Fibroblast of skin of right quadriceps (primary cell): ENCODE measurements at places on chromosomes 7 and 10.

DNA sequence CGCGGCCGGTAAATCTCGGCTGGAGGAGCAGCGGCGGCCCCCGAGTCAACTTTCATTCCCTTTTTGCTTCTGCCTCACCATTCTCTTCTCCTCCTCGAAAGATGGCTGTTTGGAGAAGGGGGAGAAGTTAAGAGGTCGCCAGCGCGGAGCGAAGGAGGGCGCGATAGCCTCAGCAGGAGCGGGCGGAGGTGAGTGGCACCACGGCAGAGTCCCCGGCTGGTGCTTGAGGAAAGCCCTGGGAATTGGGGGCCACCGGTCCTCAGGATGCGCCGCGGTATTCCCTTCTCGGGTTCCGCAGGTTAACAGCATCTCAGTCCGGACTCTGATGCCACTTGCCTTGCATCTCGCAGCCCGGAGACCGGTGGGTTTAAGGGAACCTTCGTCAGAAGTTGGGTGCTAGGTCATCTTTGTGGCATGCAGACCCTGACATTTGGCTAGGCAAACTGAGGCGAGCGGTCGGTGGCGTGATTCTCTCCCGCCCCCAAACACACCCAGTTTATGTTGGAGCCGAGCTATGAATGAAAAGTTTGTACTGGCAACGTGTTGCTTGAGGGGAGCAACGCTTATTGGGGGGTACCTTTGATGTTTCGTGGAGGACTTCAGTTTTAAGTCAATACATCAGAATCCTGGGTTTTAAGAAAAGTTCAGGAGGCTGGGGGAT is 59.5 kb upstream of the PRPS1L1 start:
- DNase-seq, result no peak

DNA sequence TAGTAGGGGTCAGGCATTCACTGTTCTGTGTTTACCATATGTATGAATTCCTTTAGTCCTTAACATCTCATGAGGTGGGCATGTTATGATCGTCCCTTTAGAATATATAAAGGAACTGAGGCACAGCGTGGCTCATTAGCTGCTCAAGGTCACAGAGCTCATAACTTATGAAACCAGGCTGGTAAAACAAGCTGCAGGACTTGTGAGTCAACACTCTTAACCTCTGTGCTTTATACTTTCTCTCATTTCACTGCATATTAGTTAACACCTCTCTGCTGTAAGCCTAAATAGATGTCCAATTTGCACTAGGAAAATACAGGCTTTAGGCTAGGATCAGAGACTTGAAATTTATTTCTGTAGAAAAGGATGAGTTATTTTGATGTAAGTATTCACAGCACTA is 180.3 kb upstream of the HDAC9 start:
- DNase-seq, result no peak

GRCh38 chr10:1406967-1407945 is 330.1 kb downstream of the ADARB2 start:
- no peak for DNase-seq

GRCh38 chr7:9498303-9498702 is 1064.9 kb downstream of the NXPH1 start:
- no peak for DNase-seq

- DNase-seq, result no peak
These were observed 121.6 kb downstream of the RELN start for GRCh38 chr7:103867874-103868273.

DNA sequence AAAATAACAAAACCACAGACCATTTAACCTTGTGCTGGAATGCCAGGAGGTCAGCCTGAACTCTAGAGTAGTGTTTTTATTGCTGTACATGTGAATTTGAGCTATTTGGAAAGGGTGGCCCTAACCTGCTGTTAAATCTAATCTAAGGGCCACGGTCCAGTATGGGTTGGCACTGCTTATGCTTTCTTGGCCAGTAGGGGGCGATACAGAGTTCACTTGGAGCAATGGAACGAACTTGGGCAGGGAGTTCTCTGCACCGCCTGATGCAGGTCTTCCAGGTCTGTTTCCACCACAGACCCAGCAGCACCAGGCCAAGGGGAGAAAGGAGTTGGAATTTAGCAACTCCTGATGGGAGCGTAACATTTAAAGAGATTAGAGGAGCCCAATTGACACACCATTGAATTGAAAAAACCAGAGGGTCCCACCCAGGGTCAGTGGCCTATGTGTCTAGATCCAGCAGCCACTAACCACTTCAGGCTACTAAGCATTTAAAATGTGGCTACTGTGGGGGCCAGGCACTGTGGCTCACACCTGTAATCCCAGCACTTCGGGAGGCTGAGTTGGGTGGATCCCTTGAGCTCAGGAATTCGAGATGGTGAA is 75.7 kb upstream of the EFCAB10 start:
- DNase-seq, result no peak

- no peak for DNase-seq
These were observed 95.0 kb upstream of the KIAA1217 start for GRCh38 chr10:24113901-24114300.

- DNase-seq, result peak; percentile 7
These were observed 374.9 kb upstream of the PODXL start for GRCh38 chr7:131931370-131931769.

GRCh38 chr10:71575451-71575850 is 144.1 kb downstream of the C10orf105 start:
- no peak for DNase-seq

DNA sequence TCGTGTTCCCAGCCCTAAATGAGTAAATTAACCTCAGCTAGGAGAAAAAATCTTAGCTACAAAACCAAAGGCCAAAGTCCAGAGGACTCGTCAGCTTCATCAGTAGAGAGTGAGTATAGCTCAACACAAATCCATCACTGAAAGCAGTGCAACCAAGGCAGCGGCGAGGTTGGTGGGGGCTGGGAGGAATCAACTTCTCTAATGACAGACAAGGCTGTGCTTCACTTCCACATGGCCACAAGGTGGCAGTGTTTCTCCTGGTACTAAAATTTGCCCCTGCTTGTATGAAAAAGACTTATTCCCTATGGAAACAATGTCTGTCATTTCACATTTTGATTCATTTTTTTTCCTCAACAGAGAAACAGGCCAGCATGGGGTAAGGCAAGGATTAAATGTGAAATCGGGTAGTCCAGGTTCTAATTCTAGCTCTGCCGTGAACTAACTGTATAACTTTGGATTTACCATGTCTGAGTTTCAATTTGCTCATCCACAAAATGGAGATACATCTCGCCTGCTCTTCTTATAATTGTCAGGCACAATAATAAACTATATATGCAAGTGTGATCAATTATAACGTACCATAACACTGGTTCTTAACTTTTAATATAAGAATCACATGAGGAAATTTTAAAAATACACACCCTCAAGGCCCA is 39.3 kb downstream of the FAS start:
- DNase-seq, result peak; percentile 82

- DNase-seq, result no peak
These were observed 65.4 kb upstream of the APBB1IP start for GRCh38 chr10:26372513-26373354.

DNA sequence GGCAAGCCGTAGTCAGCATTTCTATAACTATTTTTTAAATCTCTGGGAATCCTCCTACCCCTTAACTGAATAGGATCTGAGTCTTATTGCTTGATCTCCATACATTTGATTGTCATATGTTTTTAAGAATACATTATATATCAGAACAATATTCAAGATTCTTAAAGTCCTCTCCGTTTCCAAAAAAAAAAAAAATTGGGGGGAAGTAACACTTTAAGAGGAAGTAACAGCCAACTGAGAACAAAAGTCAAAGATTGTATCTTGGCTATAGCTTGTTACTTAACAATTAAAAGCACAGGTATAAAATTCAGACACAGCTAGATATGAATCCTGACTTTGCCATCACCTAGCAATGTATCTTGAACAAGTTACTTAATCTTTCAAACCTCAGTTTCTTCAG is 169.9 kb upstream of the ADO start:
- DNase-seq, result no peak

DNA sequence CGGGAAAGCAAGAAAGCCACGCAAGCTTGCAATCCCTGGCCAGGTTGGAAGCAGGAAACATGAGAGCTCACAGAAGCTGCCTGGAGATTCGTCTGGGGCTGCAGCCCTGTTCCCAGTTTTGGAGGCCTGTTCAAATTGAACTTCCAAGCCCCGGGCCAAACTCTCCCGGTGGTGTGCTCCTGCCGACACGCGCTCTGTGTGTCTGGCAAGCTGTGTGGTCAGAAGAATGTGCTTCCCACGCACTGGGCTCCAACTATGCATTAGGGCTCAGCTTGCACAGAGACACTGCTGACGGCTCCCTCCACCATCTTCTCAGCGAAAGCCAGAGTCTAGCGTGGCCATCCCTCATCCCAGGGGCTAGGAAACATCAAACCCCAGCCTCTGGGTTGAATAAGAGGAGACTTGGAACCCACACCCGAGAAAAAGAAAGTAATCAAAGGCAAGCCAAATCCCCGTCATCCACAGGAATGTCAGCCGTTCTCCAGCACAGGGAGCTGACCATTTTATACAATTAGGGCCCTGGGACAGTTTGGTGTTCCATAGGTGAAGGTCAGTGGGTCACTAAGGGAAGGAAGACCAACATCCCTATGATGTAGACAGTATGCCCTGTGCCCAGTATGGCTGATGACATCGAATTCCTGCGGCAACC is 107.2 kb downstream of the FGFR2 start:
- DNase-seq, result peak; percentile 12

DNA sequence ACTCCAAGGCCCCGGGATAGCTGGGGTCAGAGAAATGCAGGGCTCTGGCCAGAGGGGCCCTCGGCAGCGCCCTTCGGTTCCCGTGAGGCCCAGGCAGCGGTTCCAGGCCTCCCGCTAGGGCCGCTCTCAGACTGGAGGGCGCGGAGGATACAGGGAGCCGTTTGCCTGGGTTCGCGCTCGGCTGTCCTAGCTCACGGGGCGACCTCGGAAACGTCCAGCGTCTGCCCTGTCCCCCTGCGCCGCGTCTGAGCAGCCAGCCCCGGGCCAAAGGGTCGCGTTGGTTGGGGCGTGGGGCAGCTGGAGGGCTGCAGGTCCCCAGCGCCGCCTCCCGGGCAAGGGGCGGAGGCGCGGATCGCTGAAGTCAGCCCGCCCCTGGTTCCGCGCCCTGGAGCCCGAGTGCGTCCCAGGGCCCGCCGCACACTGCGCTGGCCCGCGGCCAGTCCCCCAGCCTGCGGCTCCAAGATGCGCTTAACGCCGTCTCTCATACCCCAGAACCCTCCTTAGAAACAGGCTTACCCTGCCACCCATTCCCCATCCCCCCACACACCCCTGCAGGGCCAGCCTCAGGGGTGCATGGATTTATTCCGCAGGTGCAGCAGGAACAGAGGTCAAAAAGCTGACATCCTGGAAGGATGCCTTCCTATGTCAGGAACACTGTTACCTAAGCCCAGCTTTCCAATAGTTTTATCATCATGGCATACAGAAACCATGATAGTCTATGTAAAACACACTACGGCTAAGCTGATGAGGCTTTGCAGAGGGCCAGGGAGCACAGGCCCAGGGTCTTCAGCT is 22.1 kb upstream of the OPN4 start:
- peak; percentile 16 for DNase-seq

DNA sequence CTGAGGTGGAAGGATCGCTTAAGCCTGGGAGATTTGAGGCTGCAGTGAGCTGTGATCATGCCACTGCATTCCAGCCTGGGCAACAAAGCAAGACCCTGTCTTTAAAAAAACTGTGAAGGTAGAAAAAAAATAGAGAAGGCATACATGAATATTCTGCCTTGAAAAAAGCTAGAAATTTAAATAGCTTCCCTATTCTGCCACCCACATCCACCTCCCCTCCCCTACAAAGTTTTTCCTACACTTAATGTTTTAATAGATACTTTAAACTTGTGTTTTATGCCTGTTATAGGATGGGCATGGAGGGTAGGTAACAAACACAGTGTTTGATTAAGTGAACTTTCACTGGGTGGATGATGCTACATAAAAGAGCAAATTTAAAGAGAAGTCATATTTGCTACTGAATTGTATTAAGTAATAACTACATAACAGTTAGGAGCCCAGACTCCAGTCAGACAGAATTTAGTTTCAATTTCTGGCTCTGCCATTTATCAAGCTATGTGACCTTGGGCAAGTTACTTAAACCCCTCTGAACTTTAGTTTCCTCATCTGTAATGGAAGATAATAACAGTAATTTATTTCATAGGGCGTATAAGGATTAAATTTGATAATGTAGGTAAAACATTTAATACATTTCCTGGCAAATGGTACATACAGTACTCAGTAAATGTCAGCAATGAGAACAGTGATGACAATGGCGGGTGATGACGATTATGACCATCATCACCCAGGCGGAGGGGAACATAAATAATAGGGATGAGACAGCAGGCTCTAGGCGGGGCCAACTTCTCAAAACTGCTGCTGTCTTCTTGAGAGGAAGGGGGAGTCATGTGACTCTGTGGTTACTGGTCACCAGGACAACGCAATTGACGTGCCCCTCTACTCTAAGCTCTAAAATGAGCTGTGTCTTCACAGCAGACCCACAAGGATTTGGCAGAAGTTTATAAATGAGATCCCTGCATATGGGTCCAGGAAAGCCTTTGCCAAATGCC is 15.8 kb downstream of the DNMBP start:
- peak; percentile 94 for DNase-seq

GRCh38 chr7:142303650-142304049 is 45.8 kb upstream of the PRSS58 start:
- DNase-seq, result no peak

DNA sequence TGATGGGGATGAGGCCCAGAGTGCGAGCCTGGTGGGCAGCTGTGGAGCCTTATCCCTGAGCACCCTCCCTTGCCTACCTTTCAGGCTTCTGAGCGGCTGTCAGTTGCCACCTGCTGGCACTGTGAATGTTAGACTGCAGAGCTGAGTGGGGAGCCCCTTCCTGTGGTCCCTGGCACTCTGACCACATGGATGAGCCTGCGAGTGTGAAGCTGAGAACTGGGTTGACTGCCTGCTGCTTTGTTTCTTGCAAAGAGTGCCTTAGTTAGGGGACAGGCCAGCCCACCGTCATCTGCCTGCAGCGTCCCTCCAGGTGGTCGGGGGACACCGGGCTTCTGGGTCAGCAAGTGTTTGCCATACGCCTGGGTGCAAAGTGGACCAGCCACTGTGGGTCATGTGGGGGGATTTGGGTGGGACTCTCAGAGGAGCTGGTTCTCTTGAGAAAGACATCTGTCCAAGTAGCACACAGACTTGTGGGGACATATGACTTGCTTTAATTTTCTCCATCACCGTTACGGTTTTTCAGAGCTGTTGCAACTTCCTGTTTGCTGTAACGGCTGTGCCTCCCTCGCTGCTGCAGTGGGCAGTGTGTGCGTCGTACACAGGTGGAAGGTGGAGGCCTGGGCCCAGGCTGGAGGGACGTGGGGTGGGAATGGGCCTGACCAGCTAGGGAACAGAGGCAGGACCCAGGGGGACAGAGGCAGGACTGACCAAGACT is 13.7 kb downstream of the INPP5A start:
- no peak for DNase-seq

- DNase-seq, result no peak
These were observed 156.4 kb downstream of the OAT start for GRCh38 chr10:124262234-124262865.
